T-helper 1 cell (primary cell): ENCODE measurements at places on chromosomes 1 and 21.

DNA sequence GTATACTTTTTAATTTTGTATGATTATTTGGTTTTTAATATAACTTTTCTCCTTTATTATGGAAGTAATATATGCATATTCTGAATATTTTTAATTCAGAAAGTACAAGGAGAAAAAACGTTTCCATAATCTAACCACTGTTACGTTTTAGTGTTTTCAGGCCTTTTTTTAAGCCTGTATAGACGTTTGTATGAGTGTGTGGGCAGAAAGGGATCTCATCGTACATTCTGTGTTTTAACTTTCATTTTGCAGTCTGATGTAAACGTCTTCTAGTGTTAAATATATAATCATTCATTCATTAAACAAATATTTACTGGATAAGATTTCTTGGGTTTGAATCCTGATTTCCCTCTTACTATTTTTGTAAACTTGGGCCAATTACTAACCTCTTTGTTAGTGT is 38.0 kb upstream of the PLEKHO1 start:
- DNase-seq, result no peak

GRCh38 chr1:25036117-25036546 is 106.1 kb upstream of the RUNX3 start:
- no peak for DNase-seq

DNA sequence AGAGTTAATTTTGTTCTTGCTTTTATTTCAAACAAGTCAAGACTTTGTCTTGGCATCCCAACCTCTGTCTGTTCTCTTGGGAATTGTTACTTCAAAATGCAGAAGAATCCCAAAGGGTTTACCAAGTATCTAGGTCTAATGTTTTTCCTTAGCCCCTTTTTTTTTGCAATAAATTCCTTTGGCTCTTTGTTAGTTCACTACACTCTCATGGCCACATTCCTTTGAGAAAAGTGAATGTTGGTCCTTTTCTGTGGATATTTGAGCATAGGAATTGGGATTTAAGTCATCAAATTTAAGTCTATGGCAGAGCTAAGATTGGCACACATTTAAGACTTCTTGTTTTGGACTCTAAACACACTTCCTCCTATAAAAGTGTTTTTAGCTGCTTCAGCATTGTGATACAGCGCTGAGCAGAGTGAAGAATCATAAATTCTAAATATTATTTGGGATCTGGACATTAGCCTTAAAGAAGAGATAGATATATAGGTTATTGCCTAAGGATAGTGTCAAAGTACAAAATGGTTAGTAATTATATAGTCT is 1.9 kb downstream of the BTF3L4 start:
- DNase-seq, result no peak

DNA sequence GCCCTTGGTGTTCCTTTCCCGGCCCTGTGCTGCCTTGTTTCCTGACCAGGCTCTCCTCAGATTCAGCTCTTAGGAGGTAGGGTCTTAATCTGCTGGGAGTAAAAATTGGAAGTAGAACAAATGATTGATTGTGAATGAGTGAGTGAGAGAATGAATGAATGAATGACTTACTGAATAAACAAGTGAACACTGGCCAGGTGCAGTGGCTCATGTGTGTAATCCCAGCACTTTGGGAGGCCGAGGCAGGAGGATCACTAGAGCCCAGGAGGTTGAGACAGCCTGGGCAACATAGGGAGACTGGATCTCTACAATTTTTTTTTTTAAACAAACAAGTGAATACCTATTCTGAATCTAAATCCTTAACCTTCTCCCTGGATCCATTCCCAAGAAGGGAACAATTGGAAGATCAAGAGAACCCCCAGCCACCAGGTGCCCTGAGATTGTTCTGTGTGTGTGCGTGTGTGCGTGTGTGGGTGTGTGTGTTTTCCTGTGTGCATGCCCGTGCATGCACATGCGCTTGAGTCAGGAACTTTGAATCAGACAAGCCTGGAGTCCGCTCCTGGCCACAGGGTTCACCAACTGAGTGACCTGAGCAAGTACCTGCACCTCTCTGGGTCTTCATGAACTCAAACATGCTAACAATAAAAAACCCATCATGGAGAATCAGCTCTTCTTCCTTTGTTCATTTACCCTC is 24.3 kb upstream of the CITED4 start:
- no peak for DNase-seq

DNA sequence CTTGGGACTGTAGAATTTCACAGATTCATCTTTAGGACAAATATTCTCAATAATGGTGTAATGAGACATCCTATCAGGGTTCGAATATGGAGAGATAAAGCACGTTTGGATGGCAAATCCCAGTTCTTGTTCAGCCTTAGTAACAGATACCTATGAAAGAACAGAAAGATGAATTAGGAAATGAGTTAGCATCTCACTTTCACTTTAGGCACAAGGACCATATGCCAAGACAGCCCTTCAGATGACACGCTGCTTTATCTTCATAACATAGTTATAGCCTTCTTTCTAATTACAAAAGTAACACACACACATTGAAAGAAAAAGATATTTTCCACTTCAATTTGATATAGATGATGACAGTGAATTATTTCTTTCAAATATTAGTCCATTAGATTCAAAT is 173.6 kb downstream of the TGFBR3 start:
- DNase-seq, result no peak

GRCh38 chr1:169925505-169926482 is 32.1 kb upstream of the SCYL3 start:
- no peak for DNase-seq

DNA sequence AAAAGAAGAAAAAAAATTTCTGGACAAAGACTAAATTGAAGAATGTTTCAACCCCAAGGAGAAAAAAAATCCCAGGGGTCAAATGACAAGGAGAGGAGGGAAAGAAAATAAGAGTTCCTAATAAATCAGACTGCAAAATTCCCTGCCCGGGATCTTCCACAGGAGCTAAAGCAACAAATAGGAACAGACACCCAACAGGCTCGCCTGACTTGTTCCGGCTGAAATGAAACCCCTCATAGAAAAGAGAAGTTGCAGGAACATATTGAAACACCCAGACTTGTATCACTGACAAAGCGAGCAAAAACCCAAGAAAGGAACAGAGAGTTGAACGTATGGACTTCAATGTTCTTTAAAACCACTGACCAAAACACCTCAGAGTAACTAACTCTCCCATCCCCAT is 123.0 kb downstream of the TIAM1 start:
- DNase-seq, result no peak

- no peak for DNase-seq
These were observed 123.7 kb downstream of the S1PR1 start for GRCh38 chr1:101360506-101360905.
